ENCODE measurements at places on chromosomes 5 and 9.

GRCh38 chr9:75636427-75637045 is 253.9 kb upstream of the PCSK5 start:
- H3K27ac ChIP-seq, result no peak overlapping the region
- DNase-seq, result no peak
- H3K4me3 ChIP-seq, result no peak overlapping the region
- H3K27me3 ChIP-seq, result no peaks in the 10 kb centered on the region

DNA sequence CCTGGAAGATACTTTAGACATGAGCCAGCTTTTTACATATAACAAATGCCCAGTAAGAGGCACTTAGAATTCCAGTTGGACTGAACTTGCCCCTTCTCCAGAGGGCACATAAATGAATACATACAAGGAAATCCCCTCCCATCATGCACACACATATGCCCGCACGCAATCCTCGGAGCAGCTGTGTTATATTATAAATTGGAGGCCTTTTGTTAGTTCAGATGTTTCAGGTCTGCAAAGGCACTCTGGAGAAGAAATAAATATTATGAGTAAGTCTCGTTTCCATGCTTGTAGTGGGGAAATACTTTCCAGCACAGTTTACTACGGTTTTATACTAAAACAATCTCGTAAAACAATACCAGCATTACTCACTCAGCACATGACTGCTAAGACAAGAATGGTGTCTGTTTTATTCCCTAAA is 17.6 kb upstream of the MUSK start:
- H3K27me3 ChIP-seq, result no peaks in the 10 kb centered on the region
- H3K4me3 ChIP-seq, result no peak overlapping the region
- no peaks in the 10 kb centered on the region for H3K36me3 ChIP-seq
- peak; percentile 94 for DNase-seq

DNA sequence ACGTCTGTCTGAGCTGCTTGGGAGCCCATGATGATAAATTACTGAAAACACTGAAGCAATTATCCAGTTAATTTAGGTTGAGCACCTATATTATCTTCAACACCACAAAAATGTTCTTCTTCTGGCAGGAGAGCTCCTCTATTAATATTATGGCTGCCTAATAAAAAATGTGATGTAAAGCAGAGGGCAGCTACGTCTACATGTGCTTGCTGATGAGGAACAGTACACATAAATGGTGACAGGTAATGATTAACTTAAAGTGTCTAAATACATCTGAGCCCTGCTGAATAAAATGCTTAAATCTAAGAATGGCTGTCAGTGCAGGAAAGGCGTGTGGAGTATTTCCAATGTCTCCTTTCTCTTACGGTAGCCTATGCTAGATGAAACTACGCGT is 131.3 kb upstream of the NR3C1 start:
- no peaks in the 10 kb centered on the region for H3K27me3 ChIP-seq
- no peak for DNase-seq
- H3K36me3 ChIP-seq, result no peaks in the 10 kb centered on the region

DNA sequence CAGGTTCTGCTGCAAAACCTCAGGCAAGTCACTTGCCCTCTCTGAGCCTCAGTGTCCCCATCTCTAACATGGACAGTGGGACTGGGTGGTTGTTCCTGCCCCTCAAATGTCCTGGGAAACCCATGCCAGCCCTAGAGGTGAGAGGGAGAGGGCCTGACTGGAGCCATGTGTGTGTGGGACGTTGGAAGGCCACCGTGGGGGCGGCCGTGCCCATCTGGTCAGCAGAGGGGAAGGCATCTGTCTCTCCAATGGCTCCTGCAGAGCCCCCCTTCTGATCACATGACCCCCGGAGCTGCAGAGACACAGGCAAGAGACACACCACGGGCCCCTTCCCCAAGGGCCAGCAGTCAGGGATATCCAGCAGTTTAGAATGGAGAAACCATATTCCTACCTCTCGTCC is 1.7 kb downstream of the DNM1 start:
- no peaks in the 10 kb centered on the region for H3K27me3 ChIP-seq
- peak overlapping the region; percentile 73 for H3K4me3 ChIP-seq
- H3K36me3 ChIP-seq, result no peaks in the 10 kb centered on the region
- no peaks in the 10 kb centered on the region for H3K4me1 ChIP-seq

GRCh38 chr9:136492978-136493522 is 10.2 kb upstream of the SEC16A start:
- no peaks in the 10 kb centered on the region for H3K27me3 ChIP-seq
- H3K27ac ChIP-seq, result no peak overlapping the region
- H3K4me3 ChIP-seq, result no peak overlapping the region
- no peak for DNase-seq
- H3K4me1 ChIP-seq, result no peaks in the 10 kb centered on the region

GRCh38 chr9:122221183-122221811 is 7.5 kb downstream of the LHX6 start:
- H3K4me3 ChIP-seq, result no peak overlapping the region
- no peak overlapping the region for H3K27ac ChIP-seq
- H3K27me3 ChIP-seq, result peaks cover 92% of the 10 kb centered on the region
- H3K4me1 ChIP-seq, result no peaks in the 10 kb centered on the region

DNA sequence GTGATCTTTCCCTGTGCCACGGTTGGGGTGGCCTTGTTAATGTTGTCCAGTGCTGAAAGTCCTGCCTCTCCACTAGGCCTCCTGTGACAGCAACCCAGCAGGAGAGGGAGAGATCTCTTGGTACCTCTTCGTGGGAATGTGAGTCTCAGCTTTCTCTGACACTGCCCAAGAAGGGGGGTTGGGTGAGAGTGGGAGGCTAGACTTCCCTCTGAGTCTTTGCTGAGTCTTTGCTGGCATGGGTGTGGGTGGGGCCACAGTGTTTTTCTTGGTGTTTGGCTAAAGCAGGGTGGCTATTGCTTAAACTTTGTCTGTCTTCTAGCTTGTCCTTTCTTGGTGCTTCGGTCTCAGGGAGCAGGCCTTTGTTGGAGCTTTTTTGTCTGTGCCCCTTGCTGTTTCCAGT is 145.6 kb downstream of the GNA14 start:
- H3K27me3 ChIP-seq, result no peaks in the 10 kb centered on the region
- H3K4me1 ChIP-seq, result no peaks in the 10 kb centered on the region
- H3K36me3 ChIP-seq, result no peaks in the 10 kb centered on the region

DNA sequence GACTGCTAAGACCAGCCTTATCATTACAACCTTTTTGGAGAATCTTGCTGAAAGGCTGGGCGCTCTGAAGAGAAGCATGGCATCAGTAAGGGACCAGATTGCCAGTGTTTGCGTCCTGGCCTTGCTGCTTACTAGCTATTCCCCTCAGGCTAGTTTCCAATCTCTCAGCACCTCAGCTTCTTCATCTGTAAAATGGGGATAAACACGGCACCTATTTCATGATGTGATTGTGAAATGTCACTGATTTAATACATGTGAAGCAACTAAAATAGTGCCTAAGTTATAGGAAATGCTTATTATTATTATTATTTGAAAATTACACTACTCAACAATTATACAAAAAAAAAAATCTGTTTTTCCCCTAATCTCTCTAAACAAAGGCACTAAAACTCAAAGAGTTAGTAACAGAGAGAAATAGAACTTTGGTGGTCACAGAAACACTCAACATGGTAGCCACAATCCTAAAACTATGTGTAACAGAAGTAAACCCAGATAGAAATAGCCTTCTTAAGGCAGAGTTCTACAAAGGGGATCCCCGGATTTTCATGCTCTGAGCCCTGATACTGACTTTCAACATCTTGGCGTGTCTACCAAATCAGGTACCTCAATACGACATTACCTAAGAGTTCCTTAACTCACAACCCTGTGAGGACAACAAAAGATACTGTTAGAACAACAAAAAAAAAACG is 62.0 kb downstream of the ENC1 start:
- H3K27me3 ChIP-seq, result no peaks in the 10 kb centered on the region
- H3K36me3 ChIP-seq, result no peaks in the 10 kb centered on the region
- DNase-seq, result no peak
- H3K4me3 ChIP-seq, result no peak overlapping the region
- no peak overlapping the region for H3K27ac ChIP-seq

- H3K4me1 ChIP-seq, result no peaks in the 10 kb centered on the region
- no peaks in the 10 kb centered on the region for H3K36me3 ChIP-seq
- no peak for DNase-seq
- H3K27ac ChIP-seq, result no peak overlapping the region
- no peaks in the 10 kb centered on the region for H3K27me3 ChIP-seq
These were observed 65.2 kb upstream of the RNF130 start for GRCh38 chr5:180136630-180137381.

DNA sequence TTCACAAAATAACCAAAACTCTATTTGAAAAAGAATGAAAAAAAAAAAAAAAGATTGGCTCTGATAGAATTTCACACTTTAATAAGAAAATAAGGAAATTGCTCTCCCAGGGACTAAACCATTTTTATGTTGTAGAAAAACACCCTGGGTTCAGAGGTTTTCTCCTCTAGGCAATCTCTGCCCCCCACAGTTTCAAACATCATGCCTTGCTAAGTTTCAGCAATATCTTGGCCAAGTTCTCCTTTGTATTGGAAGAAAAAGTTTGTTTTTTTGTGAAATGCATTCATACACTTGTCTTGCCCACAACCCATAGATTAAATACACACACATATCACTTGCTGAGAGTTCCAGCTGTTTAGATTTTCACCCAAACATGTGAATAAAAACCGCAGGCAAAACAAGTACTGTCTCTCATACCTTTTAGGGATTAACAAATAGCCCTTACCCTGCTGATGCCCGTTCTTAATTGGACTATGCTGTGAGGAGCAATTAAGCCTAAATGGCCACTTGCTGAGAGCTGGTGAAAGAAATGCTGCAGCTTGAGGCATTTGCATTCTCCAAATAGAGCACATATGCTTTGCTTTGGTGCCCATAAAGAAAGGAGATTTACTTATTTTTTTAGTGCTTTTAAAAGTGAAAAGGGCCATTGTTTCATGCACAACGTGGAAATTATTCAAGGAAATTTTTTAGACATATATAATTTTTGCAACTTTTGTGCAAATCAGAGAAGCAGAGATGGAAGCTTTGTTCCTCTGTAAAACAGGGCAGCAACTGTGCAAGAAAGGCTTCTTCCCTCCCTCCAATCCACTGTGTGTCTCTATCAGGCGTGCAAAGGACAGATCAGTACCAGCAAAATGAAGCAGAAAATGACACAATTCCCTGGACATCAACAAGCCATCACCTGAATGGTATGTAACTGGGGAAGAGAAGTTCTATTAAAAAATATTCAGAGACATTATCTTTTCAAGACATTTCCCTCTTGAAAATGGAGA is 262.4 kb upstream of the KIF2A start:
- H3K36me3 ChIP-seq, result no peaks in the 10 kb centered on the region
- H3K4me1 ChIP-seq, result no peaks in the 10 kb centered on the region
- H3K4me3 ChIP-seq, result no peak overlapping the region
- H3K27ac ChIP-seq, result no peak overlapping the region
- no peak for DNase-seq

DNA sequence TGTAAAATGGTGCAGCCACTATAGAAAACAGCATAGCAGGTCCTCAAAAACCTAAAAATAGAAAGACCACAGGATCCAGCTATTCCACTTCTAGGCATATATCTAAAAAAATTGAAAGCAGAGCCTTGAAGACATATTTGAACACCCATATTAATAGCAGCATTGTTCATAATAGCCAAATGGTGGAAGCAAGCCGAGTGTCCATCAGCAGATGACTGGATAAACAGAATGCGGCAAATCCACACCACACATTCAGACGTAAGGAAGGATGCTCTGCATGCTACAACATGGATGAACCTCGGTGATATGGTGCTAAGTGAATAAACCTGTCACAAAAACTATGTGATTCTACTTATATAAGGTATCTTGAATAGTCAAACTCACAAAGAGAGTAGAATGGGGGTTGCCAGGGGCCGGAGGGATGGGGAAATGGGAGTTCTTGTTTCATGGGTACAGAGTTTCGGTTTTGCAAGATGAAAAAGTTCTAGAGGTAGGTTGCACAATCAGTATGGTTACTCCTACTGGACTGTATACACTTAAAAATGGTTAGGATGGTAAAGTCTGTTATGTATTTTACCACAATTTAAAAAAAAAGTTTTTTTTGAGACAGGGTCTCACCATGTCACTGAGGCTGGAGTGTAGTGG is 17.1 kb upstream of the HSD17B3 start:
- no peak overlapping the region for H3K27ac ChIP-seq
- no peaks in the 10 kb centered on the region for H3K27me3 ChIP-seq
- DNase-seq, result no peak
- no peaks in the 10 kb centered on the region for H3K4me1 ChIP-seq
- H3K36me3 ChIP-seq, result no peaks in the 10 kb centered on the region
